ENCODE measurements at places on chromosomes 2 and 18.

GRCh38 chr18:24027156-24027827 is 12.7 kb downstream of the TTC39C start:
- DNase-seq, result no peak

- DNase-seq, result no peak
Measured at GRCh38 chr2:110678457-110679336, 834 bp upstream of the BUB1 start.

DNA sequence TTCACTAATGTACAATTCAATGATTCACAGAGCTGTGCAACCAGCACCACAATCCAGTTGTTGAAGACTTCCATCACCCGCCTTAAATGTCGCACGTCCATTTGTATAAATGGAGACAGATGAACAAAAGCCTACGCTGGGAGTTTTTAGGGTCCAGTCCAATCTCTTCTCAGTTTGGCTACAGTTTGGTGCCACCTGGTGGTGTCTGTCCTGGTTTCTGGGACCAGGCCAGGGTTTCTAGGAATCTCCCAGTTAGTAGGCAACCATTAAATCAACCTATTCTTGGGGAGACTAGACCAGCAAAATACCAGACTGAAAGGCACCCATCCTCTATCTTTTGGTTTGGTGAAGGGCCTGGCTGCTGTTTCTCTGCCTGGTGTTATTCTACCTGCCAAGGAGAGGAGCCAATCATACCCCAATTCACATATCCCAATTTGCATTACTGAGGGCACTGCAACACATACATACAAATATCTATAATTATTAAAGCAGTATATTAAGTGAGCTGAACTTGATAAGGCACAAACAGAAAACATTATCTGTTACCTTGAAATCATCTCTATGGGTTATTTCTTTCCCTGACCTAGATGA is 3.2 kb upstream of the DDX1 start:
- no peak for DNase-seq

DNA sequence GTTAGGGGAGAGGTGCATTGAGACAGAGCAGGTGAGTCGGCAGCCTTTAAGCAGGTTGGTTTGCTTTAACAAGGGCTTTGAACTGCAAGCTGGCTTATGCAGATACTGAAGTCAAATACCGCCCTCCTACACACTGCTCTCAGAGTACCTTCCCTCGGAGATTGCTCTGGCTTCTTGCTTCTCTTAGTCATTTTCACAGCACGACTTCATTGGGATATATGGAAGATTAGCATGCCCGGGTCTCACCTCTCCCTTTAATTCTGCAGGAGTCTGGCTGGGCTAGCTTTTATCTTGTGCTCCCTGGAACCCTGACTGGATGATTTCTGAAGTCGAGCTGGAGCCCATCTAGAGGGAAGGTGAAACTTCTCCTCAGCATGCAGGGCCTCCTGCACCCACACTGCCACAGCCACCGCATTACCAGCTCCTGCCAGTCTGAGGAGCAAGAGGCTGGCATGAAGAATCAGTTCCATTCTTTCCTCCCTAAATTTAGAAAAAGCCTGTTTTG is 395.5 kb upstream of the HNRNPA3 start:
- no peak for DNase-seq

- DNase-seq, result no peak
Measured at GRCh38 chr2:57444752-57445430, 601.7 kb upstream of the VRK2 start.

All from suprapubic skin (tissue), 4 donors.